ENCODE measurements at places on chromosomes 2 and 18.

- DNase-seq, result no peak
These were observed 1.0 kb downstream of the CYP1B1 start for GRCh38 chr2:38074764-38075506.

- DNase-seq, result no peak
These were observed 176.6 kb upstream of the KLHL29 start for GRCh38 chr2:23208339-23208738.

GRCh38 chr2:170764880-170765261, 5.3 kb upstream of the ERICH2 start:
- DNase-seq, result no peak

DNA sequence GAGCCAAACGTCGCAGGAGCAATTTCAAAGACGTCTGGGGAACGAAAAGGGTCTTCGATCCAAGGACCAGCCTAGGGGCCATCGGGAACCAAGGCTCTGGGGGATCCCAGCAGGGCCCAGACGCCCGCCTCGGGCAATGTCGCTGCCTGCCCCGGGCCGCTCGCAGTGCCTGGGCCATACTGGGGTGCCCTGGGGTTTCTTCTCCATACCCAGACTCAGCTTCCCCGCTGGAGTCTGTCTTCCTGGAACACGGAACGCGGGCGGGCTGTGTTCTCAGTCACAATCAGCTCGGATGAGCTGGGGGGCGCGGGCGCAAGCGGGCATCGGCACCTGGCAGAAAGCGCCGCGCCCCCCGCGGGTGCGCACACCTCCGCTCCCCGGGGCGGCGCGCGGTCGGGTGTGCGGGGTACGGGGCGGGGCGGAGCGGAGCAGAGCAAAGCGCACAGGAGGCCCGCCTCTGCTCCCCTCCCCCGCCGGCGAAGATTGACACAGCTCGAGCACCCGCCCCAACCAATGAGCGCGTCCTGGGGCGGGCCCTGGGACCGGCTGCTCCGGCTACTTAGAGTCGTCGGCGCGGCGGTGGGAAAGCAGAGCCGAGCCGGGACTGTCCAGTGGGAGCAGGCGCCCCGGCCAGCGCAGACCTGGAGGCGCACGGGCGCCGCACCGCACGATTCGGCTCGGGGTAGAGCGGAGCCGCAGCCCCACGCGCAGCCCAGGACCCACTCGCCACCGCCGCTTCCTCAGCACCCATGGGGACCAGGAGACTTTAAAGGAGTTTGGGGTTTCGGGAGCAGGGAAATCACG, at the start of gene LRATD1:
TSS of gene LRATD1 (plus strand) at position 585 of the 804 bp plus-strand sequence. CDS start 1,263 bp downstream, outside the sequence.
- peak; percentile 91 for DNase-seq

DNA sequence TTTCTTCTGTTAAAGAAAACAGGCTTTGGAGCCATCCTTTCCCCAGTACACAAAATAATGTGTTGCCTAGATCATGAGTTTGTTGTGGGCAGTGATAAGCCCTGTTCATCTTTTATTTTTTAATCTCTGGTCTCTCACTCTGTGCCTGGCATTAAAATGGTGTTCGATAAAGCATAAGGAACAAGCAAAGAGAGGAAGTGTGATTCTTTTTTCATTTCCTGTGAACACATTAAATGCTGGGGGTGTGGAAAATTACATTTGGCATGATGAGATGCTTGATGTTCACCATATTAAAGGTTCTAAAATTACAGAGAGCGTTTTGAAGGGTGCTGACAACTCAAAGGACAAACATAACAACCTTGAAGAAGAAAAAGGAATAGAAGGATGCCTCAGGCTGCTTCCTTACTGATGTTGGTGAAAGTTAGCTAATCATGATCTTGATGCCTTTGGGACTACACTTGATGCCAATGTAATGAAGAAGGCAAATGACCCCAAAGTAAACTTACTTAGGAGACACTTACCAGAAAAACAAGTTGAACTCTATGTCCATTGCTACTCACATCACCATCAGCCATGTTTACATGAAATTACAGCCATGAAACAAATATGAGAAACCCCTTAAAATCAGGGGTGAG, 33.0 kb downstream of the TMEFF2 start:
- no peak for DNase-seq

DNA sequence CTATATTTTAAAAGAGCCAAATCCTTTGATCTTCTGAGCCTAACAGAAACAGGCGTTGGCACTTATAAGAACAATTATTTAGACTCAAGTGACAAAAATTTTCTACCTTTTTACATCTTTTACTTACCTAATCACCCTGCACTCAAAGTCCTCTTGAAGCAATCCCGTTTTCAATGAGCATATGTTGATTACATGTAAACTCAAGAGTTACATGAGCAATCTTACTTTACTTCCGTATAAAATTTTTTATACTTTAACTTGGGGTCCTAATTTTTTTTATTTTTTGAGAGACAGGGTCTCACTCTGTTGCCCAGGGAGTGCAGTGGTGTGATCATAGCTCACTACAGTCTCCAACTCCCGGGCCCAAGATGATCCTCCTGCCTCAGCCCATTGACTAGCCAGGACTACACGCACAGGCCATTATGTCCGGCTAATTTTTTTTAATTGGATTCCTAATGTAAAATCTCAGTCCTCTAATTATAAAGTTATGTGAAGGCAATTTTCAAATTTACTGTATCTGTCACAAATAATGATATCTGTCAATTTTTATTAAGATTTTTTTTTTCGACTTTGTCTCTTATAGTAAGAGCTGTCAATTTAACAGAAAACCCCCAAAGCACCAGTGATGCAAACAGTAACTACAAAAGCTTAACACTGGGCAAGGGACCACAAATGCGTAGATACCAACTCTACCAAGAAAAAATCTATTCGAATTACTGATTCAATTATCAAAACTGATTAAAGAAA, 19.1 kb upstream of the STPG4 start:
- DNase-seq, result no peak

DNA sequence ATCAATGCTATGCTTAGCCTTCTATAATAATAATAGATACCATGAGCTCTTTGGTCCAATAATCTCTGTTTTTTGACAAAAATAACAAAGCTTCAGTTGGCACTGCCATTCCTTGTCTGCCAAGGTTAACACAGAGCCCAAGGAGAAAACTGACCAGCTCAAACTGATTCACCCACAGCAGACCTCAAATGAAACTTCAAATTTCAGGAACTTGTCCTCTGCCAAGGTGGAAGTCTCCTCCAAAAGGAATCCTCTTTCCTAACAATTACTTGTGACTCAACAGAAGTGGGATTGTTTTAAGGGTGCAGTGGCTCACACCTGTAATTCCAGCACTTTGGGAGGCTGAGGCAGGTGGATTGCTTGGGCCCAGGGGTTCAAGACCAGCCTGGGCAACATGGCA, 12.1 kb downstream of the AAK1 start:
- DNase-seq, result no peak

Data from AG08395 (cell line).